ENCODE measurements at places on chromosomes 6 and 20.

DNA sequence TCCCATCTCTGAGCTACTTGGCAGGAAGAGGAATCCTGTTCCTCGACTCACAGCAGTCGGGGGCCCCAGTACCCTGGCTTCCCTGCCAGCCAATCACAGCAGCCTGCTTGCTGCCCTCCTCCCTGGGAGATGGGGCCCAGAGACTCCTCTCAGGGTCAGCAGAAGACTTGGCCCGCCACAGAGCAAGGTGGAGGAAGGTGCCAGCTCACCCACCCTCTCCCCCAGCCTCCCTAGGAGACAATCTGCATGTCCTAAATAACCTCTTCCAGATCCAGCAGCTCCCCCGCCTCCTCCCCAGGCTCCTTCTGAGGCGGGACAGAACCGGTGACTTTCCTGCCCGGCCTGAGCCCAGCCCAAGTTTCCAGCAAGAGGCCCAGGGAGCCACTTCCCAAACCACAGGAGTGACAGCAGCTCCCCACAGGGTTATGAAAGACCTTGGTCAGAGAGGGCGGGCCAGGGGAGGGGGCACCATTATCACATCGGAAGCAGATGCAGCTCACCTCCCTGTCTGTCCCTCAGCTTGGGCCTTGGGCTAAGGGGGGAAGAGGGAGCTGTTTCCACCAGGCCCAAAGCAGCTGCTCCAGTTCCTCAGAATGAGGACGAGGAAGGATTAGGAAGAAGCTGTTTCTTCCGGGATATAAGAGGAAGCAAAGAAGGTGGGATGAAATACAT, 2.3 kb downstream of the CCND3 start:
- no peak for DNase-seq

GRCh38 chr20:10467681-10468339, 32.7 kb downstream of the SLX4IP start:
- no peak for DNase-seq

- no peak for DNase-seq
Measured at GRCh38 chr6:162478192-162478671, 249.3 kb downstream of the PRKN start.

- DNase-seq = no peak
Measured at GRCh38 chr6:166554316-166554715, 32.2 kb downstream of the RAMACL start.

DNA sequence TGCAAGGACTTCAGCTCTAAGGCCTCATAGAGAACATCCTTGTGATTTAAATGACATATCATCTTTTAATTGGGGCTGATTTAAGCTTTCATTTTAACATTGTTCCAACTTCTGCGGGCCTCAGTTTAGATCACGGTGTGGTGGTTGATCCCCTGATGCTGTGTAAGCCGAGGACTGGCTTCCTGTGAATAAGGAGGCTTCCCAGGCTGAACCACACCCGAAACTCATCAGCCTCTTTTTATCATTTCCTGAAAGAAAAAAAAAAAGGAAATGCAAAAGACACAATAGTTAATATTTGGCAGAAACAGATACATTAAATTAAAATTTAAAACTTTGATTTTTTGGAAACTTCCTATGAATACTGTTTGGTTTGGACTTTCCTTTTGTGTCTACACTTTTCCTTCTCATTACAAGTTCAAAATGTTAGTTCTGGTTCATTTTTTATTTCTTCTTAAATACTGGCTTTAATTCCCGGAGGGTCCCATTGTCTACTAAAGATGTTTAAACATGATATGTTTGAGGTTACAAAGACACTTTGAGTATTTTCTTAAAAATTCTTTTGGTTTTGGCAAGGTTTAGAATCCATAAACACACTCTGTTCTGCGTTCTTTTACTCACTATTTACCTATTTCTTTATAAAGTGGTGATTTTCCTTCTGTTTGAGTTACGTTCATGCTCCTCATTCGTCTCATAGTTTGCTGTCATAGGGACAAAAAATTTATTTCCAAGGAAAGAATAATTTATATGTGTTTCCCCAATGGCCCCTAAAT, 230.0 kb upstream of the SULF2 start:
- DNase-seq = no peak

DNA sequence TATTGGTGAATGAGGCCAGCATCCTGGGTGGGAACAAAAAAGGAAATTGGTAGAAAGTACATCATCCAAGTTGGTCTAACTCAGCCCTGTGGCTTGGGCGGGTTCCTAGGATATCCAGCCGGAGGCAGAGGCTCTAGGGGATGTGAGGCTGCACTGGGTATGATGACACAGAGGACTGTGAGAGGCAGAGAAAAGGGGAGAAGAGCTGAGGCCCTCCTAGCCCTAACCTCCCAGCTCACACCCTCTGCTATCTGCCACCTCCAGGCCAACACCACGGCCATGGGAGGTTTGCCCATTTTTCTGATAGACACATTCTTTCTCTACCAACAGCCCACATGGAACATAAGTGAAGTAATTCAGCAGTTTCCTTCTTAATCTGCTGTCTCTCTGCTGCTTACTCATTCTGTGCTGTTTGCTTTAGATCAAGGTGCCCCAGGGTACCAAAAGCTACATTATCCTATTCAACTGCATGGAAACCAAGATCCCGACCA, 284.4 kb downstream of the ESR1 start:
- DNase-seq = no peak

GRCh38 chr6:146950351-146950835, 253.8 kb upstream of the STXBP5 start:
- DNase-seq = no peak
